CD14-positive monocyte (primary cell): ENCODE measurements at places on chromosomes 12 and 14.

DNA sequence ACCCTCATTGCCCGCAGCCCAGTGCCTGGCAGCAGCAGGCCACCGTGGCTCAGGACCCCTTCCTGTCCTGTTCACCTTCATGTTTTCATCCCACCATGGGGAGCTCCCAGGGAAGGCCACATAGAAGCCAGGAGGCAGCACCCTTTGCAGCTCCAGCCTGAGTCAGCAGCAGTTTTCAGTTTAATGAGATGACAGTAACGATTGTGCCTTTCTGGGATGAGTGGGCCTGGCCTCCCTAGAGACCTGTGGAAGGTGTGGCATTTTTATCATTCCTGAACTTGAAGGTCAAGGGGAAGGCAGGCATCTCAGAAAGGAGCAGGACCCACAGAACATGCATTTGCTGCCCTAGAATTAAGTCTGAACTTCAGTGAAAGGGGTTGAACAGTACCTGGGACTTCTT lies 532.8 kb downstream of the FUT8 start:
- DNase-seq: no peak

- no peak for DNase-seq
Observed at GRCh38 chr12:115859231-115859630, 418.3 kb downstream of the MED13L start.

GRCh38 chr14:54653712-54654469 lies 87.0 kb downstream of the SAMD4A start:
- DNase-seq: no peak

DNA sequence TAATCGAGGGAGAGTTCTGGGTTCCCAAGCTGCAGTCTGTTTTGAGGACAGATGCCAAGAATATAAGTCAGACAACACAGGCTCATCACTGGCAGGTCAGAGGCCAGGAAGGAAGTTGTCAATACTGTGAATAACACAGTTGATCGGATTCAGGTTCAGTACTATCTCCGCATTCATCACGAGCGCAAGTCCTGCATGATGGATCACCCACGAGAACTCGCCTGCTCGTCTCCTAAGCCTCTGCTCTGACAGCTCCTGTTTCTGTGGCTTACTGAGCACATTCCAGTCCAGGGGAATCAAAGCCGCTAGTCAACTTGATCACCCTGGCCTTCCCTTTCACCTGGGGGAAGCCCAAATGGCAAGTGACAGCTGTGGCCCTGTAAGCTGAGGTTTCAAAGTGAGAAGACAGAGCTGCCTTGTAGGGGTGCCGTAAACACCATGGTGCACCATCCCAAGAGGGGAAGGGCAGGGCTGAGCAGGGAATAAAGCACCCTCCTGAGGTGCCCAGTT lies 60.1 kb upstream of the DICER1 start:
- no peak for DNase-seq

- no peak for DNase-seq
Observed at GRCh38 chr12:28033538-28033915, 61.0 kb upstream of the PTHLH start.

- no peak for DNase-seq
Observed at GRCh38 chr12:94433744-94434143, 25.9 kb downstream of the CEP83 start.

DNA sequence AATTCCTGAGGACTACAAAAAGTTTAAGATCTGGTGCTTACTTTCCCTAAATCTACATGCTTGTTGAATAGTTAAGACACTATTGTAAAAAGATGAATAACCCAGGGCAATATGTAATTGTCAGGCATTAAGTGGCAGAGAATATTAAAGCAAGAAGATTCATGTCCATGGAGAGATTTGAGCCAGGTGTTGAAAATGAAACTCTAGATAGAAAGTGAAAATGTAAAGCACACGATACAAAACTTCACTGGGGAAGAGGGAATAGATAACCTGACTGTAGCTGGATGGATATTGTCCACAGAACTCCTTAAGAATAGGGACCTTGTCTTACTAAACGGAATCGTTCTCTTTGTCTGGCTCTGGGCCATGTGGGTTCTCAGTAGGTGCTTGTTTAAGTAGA lies 5.0 kb downstream of the CAND1 start:
- DNase-seq: no peak
